DND-41 (cell line): ENCODE measurements at places on chromosomes 11 and 22.

DNA sequence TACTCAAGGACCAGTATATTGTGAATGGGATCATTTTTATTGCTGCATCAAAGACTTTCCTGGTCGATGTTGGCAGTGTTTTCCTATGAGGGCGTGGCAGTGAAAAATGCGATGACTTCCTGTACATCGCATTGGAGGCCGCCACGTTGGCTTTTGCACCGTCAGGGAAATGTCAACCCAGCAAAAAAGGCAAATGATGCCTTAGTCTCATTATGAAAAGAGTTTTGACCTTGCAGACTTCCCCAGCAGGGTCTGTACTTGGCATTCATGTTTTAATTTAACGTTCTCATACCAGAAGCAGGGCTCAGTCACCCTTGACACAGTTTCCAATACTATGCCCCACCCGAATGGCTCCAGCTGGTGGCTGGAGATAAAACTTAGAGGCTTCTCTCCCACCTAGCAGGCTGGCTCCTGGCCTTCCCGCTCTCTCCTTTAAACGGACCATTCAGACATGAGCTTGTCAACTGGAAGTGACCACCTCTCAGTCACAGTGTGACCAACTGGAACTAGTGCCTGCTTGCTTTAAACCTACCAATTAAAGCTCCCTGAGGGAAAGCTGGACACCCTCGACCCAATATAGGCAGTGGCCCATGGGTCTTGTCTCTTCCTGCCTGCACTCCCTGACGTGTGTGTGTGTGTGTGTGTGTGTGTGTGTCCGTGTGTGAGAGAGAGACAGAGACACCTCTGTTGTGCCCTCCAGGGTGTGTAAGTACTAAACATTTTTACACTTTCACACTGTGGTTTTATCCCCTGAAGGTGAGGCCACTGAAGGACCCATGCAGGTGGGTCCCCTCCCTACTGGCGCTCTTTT is 8.7 kb upstream of the GDPD5 start:
- DNase-seq: no peak
- H3K27ac ChIP-seq: no peak overlapping the region
- no peak overlapping the region for H3K4me3 ChIP-seq
- H3K4me1 ChIP-seq: no peaks in the 10 kb centered on the region
- H3K36me3 ChIP-seq: no peaks in the 10 kb centered on the region

GRCh38 chr11:128827191-128827893 is 39.8 kb downstream of the KCNJ1 start:
- no peaks in the 10 kb centered on the region; the same call in 1 of the 2 replicates for H3K36me3 ChIP-seq
- H3K4me1 ChIP-seq: peaks cover 19% of the 10 kb centered on the region
- no peak overlapping the region for H3K27ac ChIP-seq
- no peak overlapping the region for H3K4me3 ChIP-seq
- no peak for DNase-seq

- DNase-seq: no peak
- no peak overlapping the region for H3K4me3 ChIP-seq
- no peak overlapping the region for H3K27ac ChIP-seq
- peaks cover 5% of the 10 kb centered on the region for H3K27me3 ChIP-seq
- no peaks in the 10 kb centered on the region for H3K36me3 ChIP-seq
These were observed 283.8 kb downstream of the CADM1 start for GRCh38 chr11:115220423-115220822.

DNA sequence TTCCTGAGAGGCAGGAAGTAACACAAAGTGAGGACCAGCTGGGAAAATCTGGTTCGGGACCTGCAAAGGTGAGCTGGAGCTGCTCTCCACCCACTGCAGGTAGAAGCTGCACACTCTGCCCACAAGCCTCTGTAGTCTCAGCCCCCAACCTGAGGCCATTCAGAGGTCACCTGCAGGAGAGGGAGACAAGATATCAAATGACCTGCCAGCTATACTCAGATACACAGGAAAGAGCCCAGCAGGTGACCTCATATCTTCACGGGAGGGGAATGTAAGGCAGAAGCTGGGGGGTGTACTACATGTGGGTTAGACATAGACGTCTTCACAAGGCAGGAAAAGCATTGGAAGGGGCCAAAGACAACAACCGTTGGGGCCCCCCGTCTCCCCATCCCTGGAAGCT is 86.1 kb downstream of the APIP start:
- H3K4me1 ChIP-seq: no peaks in the 10 kb centered on the region
- H3K36me3 ChIP-seq: no peaks in the 10 kb centered on the region
- DNase-seq: no peak
- peaks cover 2% of the 10 kb centered on the region for H3K27me3 ChIP-seq
- no peak overlapping the region for H3K27ac ChIP-seq

GRCh38 chr11:14898355-14898754 is 6.3 kb upstream of the CYP2R1 start:
- no peaks in the 10 kb centered on the region for H3K27me3 ChIP-seq
- no peak for DNase-seq
- no peaks in the 10 kb centered on the region for H3K36me3 ChIP-seq
- no peak overlapping the region for H3K27ac ChIP-seq
- peaks cover 4% of the 10 kb centered on the region; the same call in 1 of the 2 replicates for H3K4me1 ChIP-seq

- no peak overlapping the region for H3K4me3 ChIP-seq
- peaks cover 6% of the 10 kb centered on the region for H3K27me3 ChIP-seq
These were observed 37.2 kb upstream of the CSNK2A3 start for GRCh38 chr11:11390068-11390771.

- no peak overlapping the region for H3K27ac ChIP-seq
- no peaks in the 10 kb centered on the region for H3K36me3 ChIP-seq
- no peaks in the 10 kb centered on the region for H3K4me1 ChIP-seq
- DNase-seq: no peak
- no peak overlapping the region for H3K4me3 ChIP-seq
- no peaks in the 10 kb centered on the region for H3K27me3 ChIP-seq
These were observed 77.4 kb upstream of the BIRC3 start for GRCh38 chr11:102239911-102240310.

- H3K4me3 ChIP-seq: no peak overlapping the region
- peaks cover 32% of the 10 kb centered on the region for H3K27me3 ChIP-seq
- H3K36me3 ChIP-seq: no peaks in the 10 kb centered on the region
- no peak for DNase-seq
These were observed 233.4 kb downstream of the ST3GAL4 start for GRCh38 chr11:126588630-126589491.

- no peak for DNase-seq
- no peaks in the 10 kb centered on the region for H3K27me3 ChIP-seq
- H3K27ac ChIP-seq: no peak overlapping the region
- H3K4me1 ChIP-seq: no peaks in the 10 kb centered on the region
- no peaks in the 10 kb centered on the region for H3K36me3 ChIP-seq
- no peak overlapping the region for H3K4me3 ChIP-seq
These were observed 92.7 kb downstream of the SBF2 start for GRCh38 chr11:10201343-10201742.

- no peak for DNase-seq
- H3K36me3 ChIP-seq: no peaks in the 10 kb centered on the region
- H3K4me1 ChIP-seq: no peaks in the 10 kb centered on the region
- H3K27me3 ChIP-seq: no peaks in the 10 kb centered on the region
- no peak overlapping the region for H3K27ac ChIP-seq
These were observed 4.9 kb downstream of the MMP13 start for GRCh38 chr11:102950622-102951081.

- H3K36me3 ChIP-seq: no peaks in the 10 kb centered on the region
- DNase-seq: no peak
- H3K4me3 ChIP-seq: no peak overlapping the region
- H3K27me3 ChIP-seq: no peaks in the 10 kb centered on the region
These were observed 44.3 kb downstream of the LRRC32 start for GRCh38 chr11:76626266-76626665.

GRCh38 chr11:65429068-65429681 is 6.6 kb downstream of the NEAT1 start:
- H3K4me1 ChIP-seq: peaks cover 61% of the 10 kb centered on the region
- H3K27me3 ChIP-seq: no peaks in the 10 kb centered on the region
- 0 out of 2 replicates have a peak overlapping the region, but pooled peaks have one; percentile 8 for H3K4me3 ChIP-seq

DNA sequence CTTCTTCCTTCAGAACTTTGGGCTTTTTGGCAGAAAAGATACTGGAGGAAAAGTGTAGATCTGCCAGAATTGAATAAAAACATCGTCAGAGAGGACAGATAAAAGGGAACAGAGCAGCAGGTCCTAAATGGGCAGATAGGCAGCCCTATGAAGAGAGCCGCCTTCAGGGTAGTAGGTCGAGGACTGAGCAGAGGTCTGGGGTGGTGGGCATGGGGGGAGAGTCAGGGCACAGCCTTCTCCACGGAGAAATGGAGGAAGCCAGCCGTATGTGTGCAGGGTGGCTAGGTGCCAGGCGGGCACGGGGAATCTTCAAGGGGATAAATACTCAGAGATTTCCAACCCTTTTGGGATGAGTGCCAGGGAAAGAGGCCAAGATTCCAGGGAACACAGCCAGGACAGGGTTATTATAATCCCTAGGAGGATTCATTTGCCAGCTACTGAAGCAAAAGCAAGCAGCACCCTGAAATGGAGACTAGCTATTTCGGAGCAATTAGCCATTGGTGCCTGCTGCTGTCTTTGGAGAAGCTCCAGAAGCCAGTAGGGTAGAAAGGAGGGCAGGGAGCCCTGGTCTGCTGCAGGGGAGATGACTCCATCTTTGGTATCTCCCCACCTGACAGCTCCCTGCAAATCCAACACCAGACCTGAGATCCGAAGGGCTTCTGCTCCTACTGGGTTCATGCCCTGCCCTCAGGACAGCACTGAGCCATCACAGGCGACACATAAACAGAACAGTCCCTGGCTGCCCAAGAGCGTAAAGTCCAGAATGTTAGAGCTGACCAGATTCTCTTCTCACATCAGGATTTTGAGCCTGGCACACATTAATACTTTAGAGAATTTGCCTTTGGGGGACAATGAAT is 174.5 kb upstream of the NTM start:
- H3K4me3 ChIP-seq: no peak overlapping the region
- DNase-seq: no peak
- no peak overlapping the region for H3K27ac ChIP-seq
- H3K36me3 ChIP-seq: no peaks in the 10 kb centered on the region
- H3K27me3 ChIP-seq: peaks cover 9% of the 10 kb centered on the region

DNA sequence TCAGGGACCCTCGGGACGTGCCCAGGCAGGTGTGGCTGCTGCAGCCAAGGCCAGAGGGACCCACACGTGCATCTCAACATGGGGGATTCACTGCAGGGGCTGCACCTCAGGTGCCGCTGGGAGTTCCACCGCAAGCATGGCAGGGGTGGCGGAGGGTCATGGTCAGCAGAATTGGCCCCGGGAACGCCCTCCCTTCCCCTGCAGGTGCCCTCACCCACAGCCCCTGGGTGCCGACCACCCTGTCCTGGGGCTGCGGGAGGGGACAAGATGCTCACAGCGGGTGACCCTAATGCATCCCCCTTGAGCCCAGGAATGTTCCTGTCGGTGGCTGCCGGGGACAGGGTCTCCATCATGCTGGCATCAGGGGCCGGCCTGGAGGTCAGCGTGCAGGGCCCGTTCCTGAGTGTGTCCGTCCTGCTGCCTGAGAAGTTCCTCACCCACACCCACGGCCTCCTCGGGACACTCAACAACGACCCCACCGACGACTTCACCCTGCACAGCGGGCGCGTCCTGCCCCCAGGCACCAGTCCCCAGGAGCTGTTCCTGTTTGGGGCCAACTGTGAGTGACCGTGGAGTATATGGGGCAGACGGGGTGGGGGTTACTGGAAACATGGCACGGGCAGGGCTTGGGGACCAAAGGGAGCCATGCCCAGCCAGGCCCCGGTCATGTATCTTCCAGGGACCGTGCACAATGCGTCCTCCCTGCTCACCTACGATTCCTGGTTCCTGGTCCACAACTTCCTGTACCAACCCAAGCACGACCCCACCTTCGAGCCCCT is 5.8 kb downstream of the SUSD2 start:
- H3K36me3 ChIP-seq: no peaks in the 10 kb centered on the region
- H3K4me3 ChIP-seq: no peak overlapping the region
- no peaks in the 10 kb centered on the region for H3K4me1 ChIP-seq

GRCh38 chr11:119306373-119306890 is 10.5 kb downstream of the MCAM start:
- no peak overlapping the region for H3K27ac ChIP-seq
- no peak for DNase-seq
- H3K36me3 ChIP-seq: peaks cover 38% of the 10 kb centered on the region

DNA sequence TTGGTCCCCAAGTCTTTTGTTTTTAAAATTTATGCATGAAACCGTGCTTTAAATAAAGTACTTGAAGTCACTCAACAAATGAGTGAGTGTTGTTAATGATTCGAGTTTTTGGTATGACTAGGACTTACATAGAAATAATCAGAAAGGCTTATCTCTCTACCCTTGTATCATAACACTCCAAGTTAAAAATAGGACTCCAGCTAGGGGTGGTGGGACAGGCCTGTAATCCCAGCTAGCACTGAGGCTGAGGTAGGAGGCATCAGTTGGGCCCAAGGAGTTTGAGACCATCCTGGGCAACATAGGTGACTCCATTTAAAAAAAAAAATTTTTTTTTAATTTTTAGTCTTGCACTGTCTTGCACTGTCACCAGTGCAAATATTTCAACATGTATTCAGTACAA is 55.6 kb downstream of the BCL2L13 start:
- peaks cover 13% of the 10 kb centered on the region for H3K36me3 ChIP-seq
- no peaks in the 10 kb centered on the region for H3K27me3 ChIP-seq
- no peak overlapping the region for H3K4me3 ChIP-seq
- no peak overlapping the region for H3K27ac ChIP-seq

DNA sequence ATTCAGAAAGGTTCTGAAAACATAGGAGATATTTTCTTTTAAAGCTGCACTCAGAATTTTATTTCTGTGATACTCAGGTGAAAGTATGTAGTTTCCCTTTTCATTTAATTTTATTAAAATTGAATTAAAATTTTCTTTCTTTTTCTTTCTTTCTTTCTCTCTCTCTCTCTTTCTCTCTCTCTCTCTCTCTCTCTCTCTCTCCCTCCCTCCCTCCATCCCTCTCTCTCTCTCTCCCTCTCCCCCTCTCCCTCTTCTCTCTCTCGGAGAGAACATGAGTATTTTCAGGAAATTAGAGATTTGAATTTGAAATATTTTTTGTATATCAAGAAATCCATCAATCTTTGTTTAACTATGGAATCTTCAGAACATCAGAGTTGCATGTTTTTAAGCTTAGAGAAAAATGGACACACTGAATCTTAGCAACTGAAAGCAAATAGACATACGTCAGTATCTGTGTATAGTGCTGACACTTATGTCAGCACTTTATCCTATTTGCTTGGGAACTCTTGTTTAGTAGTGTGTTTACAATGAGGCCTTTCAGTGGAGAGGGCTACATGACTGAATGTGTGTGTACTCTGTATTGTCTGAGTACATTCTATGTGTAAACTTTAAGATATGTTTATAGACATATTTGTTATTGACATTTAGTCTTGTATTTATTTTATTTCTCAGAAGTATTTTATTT is 44.5 kb downstream of the PDE3B start:
- peaks cover 7% of the 10 kb centered on the region; the same call in 1 of the 2 replicates for H3K36me3 ChIP-seq
- no peak overlapping the region for H3K4me3 ChIP-seq
- DNase-seq: no peak
- H3K4me1 ChIP-seq: peaks cover 13% of the 10 kb centered on the region
- H3K27me3 ChIP-seq: no peaks in the 10 kb centered on the region

- peaks cover 3% of the 10 kb centered on the region for H3K27me3 ChIP-seq
- no peaks in the 10 kb centered on the region for H3K36me3 ChIP-seq
- no peak for DNase-seq
- no peak overlapping the region for H3K4me3 ChIP-seq
- H3K4me1 ChIP-seq: no peaks in the 10 kb centered on the region
These were observed 405.3 kb upstream of the CCDC90B start for GRCh38 chr11:83691451-83691950.

- no peaks in the 10 kb centered on the region for H3K27me3 ChIP-seq
- H3K4me1 ChIP-seq: peaks cover 6% of the 10 kb centered on the region; the same call in 1 of the 2 replicates
- no peak for DNase-seq
- H3K36me3 ChIP-seq: no peaks in the 10 kb centered on the region
These were observed 108.4 kb upstream of the ZC3H12C start for GRCh38 chr11:109984634-109985289.
